ENCODE measurements at places on chromosomes 12 and 14.

DNA sequence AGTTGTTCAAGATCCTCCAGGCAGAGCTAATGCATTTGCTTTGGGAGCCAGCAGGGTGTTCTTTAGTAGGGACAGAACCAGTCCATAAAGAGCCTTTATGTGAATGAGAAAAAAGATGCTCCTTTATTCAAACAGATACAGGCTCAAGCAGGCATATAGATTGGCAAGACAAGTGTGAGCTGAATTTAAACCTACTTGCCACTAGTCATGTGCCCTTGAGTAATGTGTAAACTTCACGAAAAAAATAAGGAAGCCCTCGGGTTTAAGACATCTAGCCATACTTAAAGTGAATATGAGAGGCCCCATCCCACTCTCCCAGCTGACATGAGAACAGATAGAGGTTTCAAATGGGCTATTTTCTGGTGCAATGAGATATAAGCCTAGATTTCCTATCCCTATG, 43.1 kb upstream of the STRAP start:
- DNase-seq = no peak

GRCh38 chr14:24991821-24992220, 58.1 kb downstream of the STXBP6 start:
- no peak for DNase-seq

DNA sequence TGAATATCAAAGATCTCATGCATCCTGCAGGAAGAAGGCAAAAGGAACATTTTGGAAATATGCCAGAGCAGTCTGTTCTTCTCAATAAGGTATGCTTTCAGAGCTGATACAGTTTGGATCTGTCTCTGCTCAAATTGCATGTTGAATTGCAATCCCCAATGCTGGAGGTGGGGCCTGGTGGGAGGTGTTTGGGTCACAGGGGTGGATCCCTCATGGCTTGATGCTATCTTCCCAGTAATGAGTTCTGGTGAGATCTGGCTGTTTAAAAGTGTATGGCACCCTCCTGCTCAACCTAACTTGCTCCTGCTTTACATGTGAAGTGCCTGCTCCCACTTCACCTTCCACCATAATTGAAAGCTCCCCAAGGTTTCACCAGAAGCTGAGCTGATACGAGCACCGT, 76.6 kb downstream of the RIN3 start:
- DNase-seq = no peak

DNA sequence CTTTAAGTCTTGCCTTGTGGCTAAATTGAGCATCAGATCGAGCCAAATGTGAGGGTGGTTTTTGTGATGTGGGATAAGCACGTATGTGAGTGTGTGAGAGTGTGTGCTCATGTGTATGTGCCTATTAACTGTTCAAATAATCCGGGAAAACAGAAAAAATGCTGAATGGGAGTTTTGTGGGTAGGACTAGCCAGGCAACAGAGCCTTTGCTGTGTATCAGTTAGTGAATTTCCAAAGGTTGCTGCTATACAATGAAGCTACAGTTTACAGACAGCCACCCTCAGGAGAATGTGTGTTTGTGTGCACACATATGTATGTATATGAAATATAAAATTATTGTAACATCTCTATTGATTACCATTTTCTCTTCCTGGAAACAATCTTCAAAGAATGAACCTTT, 154.0 kb downstream of the SOX5 start:
- no peak for DNase-seq

DNA sequence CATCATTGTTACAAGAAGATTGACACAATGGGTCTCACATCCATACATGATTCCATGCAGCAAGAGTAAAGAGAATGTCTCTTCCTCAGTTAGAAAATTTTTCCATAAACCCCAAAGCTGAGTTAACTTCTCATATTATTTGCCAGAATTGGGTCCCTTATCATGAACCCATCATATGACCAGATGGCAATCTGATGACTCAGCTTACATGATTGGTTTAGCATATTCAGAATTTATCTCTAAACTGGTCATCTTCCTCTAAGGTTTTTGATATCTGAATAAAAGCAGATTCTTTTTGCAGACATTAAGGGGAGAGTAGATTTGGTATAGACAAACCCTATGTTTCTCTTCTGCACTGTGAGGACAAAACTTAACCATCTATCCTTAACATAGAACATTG, 174.9 kb downstream of the PIK3C2G start:
- DNase-seq = no peak

DNA sequence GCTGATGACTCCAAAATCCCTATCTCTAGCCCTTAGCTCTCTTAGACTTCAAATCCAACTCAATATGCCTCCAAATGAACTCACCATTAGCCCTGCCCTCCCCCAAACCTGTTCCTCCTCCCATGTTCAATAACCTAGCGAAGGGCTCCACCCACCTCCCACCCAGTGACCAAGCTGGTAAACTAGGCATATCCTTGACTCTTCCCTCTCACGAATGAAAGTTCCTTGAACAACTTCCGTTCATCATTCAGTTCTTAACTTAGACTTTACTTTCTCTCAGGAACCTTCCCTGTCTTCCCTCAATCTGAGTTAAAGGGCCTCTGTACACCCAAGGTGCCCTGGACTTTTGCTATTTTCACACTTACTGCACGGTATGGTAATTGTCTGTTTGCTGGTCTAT, 1.9 kb upstream of the KLHDC1 start:
- no peak for DNase-seq

- no peak for DNase-seq
These were observed 422.9 kb downstream of the SNAPC1 start for GRCh38 chr14:62185078-62185477.

GRCh38 chr12:24227551-24227950, 278.1 kb upstream of the SOX5 start:
- DNase-seq = no peak

DNA sequence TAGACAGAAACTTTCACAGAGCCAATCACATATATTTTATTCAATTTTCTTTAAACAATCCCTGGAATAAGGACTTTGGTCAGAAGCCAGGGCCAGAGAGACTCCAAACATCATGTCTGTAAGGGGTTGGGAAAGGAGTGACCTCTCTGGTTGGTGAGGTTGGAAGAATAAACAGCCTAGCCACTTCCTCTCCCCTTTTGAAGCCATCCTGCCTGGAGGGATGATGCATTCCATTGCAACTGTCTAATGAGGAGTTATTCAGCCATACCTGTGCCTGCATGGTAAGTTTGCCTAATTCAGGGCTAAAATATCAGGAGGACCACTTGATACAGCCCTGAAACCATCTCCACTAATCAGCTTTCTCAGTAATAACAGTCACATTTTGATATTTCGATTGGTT, 299.8 kb downstream of the KCNH5 start:
- DNase-seq = no peak

DNA sequence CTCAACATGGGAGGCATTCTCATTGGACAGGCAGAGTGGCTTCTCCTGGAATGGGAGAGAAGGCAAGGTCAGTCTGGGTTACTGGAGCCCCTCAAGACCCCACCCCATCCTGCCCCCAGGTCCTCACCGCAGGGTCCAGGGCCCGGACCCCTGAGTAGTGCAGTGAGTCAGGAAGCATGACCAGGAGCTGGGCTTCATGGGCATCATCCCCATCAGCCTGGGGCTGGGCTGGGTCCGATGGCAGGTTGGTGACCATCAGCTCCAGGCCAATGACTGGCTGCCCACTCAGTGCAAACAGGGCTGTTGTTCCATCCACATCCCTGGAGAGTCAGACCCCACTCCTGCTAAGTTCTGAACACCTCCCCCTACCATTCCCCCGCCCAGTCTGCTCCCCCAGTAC, 13.1 kb downstream of the ITGA7 start:
- no peak for DNase-seq

DNA sequence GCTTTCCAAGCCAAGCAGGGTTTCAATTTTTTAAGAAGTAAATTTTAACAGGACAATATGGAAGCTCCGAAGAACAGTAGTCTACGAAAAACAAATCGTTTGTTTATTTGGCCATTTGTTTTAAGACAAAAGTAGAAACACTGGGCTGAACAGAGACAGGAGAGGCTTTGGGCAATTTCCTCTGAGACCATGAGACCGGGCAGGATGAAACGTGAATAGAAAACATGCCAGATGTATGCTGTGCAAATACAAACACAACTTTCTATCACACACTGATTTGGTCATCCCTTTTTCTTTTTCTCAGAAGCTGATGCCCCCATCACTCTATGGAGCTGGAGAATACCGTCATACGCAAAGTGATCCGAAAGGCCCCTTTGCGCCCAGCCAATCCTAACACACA, 1111.1 kb downstream of the BCL11B start:
- DNase-seq = no peak

- no peak for DNase-seq
These were observed 341.0 kb upstream of the TMEM132C start for GRCh38 chr12:127925971-127926370.

DNA sequence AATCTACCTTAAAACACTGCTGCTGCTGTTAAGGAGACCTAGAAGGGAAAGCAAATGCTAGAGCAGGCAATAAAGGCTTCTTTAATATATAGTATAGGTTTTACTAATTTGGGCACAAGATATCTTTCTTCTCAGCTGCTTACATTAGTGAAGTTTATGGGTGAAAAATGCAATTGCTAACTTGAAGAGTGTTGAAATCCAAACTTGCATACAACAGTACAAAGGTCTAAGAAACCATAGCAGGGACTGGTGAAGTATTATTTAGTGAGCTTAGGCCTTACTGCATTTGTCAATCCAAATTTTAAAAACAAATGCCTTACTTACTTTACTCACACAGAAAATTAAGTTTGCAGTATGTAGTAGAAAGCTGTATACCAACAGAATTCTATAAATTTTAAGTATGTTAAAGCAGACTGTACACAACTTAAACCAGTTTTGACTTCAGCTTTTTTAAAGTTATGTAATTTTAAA, 1.4 kb upstream of the AP4S1 start:
- DNase-seq = peak; percentile 46

- peak; percentile 83 for DNase-seq
These were observed at the start of gene CCDC177 for GRCh38 chr14:69574263-69574953. TSS of gene CCDC177 (minus strand) at chr14:69574871. CDS start at chr14:69573622, 1,249 bp downstream.

DNA sequence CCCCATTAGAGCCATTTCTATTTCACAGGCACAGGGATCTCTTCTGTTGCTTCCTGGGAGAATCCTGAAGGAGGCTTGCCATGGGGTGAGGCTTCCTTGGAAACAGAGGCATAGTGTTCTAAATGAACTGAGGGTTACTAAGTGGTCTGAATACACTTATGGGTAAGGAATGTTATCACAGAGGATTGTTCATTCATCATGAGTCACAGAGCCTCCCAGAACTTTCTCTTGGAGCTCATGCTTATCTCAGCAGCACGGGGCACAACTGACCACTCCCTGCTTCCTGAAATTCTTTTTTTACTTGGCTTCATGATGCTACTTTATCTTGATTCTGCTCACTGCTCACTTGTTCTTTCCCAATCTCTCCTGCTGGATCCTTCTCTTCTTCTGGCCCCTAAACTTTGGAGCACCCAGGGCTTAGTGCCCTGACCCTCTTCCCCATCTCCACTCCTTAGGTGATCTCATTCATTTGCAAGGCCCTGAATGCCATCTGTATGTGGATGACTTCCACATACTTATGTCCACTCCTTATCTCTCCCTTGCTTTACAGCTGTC, 57.9 kb downstream of the ANO6 start:
- no peak for DNase-seq

- no peak for DNase-seq
These were observed 52.6 kb downstream of the DIP2B start for GRCh38 chr12:50557421-50557820.

DNA sequence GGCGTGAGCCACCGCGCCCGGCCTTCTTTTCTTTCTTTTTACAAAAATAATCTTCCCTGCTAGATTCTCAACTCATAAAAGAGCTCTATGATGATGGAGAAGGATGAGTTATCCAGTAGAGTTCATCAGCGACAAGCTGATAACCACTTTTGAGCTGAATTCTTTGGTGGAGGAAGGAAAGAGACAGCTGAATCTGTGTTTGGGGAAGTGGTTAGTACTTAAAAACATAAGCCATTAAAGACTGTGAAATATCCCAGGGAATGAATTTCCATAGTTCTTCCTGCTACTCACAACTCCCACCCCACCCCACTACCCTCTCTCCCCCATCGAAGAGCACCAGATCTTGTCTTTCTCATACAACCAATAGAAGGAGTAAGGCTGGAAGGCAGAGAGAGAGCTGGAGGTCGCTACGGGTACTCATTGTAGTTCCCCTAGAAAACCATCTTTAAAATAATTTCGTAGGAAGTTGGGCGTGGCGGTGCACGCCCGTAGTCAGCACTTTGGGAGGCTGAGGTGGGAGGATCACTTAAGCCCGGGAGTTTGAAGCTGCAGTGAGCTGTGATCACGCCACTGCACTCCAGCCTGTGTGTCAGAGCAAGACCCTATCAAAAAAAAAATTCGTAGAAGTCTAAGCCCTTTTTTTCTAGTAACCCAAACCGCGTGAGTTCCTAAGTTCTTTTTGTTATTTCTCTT, 647 bp upstream of the ESPL1 start:
- DNase-seq = no peak

DNA sequence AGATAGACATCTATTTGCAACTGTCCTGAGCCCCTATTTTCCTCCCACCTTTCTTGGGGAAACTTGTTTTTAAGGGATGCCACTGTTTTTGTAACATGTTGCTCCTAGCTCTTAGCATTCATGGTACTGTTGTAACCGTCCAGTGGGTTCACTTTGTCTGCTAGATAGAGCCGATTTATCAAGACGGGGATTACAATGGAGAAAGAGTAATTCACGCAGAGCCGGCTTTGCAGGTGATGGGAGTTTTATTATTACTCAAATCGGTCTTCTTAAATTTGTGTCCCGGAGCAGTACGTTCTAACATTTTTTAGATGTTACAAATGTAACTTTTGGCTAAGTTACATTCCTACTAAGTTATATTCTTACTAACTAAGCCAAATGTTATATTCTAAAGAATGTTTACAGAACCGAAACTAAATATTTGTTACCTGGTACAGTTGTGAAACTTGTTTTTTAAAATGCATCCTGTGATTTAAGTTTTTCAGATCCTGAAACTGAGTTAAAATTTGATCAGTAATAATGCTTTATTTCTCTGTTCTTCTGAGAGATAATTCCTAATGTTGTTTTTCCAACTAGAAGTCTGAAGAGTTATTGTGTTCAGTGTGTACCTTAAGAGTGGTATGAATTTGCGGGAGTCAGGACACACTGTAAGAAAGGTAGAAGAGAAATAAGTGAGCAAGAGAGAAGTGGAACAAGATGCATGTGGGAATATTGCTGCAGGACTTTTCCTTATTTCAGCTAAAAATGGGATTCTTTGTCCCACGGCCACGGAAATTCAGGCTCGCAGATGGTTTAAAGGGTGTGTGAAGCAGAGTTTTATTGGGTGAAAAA, 20.6 kb upstream of the CLEC2D start:
- DNase-seq = peak; percentile 10

Data from HuH-7.5 (cell line).